ENCODE measurements at places on chromosomes 1 and 21. TPM values are rescaled to one million over a fixed set of nuclear protein-coding genes. Genes with fewer than 3 reads are reported as not detected.

HP1BP3 gene
- total RNA-seq: 298 TPM

PRAMEF8 gene
- not detected for total RNA-seq

RNU1-2 gene
- total RNA-seq: under 0.01 TPM

CLEC20A gene
- total RNA-seq: not detected

PGLYRP4 gene
- not detected for total RNA-seq

ZBTB17 gene
- total RNA-seq: 19.3 TPM

CHAF1B gene
- total RNA-seq: 4.1 TPM

PIGK gene
- 50.7 TPM for total RNA-seq
